Natural killer cell (primary cell): ENCODE measurements at places on chromosomes 7 and 10. TPM values are rescaled to one million over a fixed set of nuclear protein-coding genes. Genes with fewer than 3 reads are reported as not detected.

GRCh38 chr7:94170836-94171235 lies 166.7 kb upstream of the BET1 start:
- no peaks in the 10 kb centered on the region for H3K4me1 ChIP-seq
- H3K27ac ChIP-seq = no peak overlapping the region
- no peak for DNase-seq
- H3K4me3 ChIP-seq = no peak overlapping the region

GRCh38 chr7:35736725-35737124 lies 41.8 kb upstream of the HERPUD2 start:
- H3K4me3 ChIP-seq = no peak overlapping the region
- no peak for DNase-seq
- H3K36me3 ChIP-seq = no peaks in the 10 kb centered on the region
- no peaks in the 10 kb centered on the region for H3K27me3 ChIP-seq
- H3K4me1 ChIP-seq = peaks cover under 1% of the 10 kb centered on the region

GRCh38 chr7:156014201-156014600 lies 201.9 kb upstream of the SHH start:
- no peak overlapping the region for H3K4me3 ChIP-seq
- H3K4me1 ChIP-seq = no peaks in the 10 kb centered on the region
- no peaks in the 10 kb centered on the region for H3K27me3 ChIP-seq
- DNase-seq = no peak
- no peaks in the 10 kb centered on the region for H3K36me3 ChIP-seq

BAMBI gene
- 0.94 TPM for total RNA-seq

DNA sequence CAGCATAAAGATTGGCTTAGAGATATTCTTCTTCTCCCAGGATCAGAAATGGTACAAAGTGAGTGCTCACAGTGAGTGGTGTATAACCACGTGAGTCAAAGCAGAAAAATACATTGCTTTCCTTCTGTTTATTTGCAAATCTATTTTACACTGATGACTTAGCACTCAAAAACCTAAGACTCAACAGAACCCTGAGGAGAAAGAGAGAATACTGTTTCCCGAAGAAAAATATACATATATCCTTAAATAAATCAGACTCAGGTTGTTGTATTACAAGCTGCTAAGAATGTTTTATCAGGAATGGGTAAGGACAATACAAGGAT lies 48.7 kb downstream of the ODAD2 start:
- H3K27ac ChIP-seq = no peak overlapping the region
- DNase-seq = no peak
- H3K36me3 ChIP-seq = no peaks in the 10 kb centered on the region
- no peaks in the 10 kb centered on the region for H3K27me3 ChIP-seq

VGF gene
- not detected for total RNA-seq

KIF11 gene
- 1.9 TPM for total RNA-seq

GRCh38 chr10:99929360-99929759 lies 80.4 kb downstream of the DNMBP start:
- H3K36me3 ChIP-seq = no peaks in the 10 kb centered on the region
- H3K4me1 ChIP-seq = no peaks in the 10 kb centered on the region
- H3K27ac ChIP-seq = no peak overlapping the region
- no peaks in the 10 kb centered on the region for H3K27me3 ChIP-seq

GRCh38 chr10:7410862-7411670 lies at the start of gene SFMBT2:
TSS of gene SFMBT2 (minus strand) at chr10:7411034. CDS start at chr10:7381898, 29,136 bp downstream.
- no peaks in the 10 kb centered on the region for H3K36me3 ChIP-seq
- no peak within 1 kb of the TSS for H3K27ac ChIP-seq
- H3K27me3 ChIP-seq = peaks cover 13% of the 10 kb centered on the region
- peak within 1 kb of the TSS; percentile 87 for H3K4me3 ChIP-seq
- H3K4me1 ChIP-seq = peaks cover 48% of the 10 kb centered on the region

KAZALD1 gene
- not detected for total RNA-seq

WDR86 gene
- total RNA-seq = 1.6 TPM

- no peak overlapping the region for H3K27ac ChIP-seq
- H3K36me3 ChIP-seq = no peaks in the 10 kb centered on the region
- H3K4me3 ChIP-seq = no peak overlapping the region
Observed at GRCh38 chr10:24871011-24871935, 81.1 kb downstream of the PRTFDC1 start.

DNA sequence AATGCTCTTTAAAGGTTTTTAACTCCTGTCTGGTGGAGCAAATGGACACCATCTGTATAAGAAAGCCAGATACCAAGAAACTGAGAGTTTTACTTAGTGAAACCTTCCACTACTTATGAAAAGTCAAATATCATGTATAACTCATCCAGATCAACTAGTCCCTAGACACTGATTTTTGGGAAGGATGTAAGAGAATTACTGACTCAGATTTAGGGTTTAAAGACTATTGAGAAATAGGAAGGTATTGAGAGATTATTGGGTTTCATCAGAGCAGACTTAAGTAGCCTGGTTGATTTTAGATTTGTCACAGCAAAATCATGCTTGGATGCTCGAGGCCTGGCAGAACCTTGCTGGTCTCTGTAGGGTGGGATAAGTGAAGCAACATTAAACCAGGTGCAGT lies 3.1 kb downstream of the CSTF2T start:
- H3K27me3 ChIP-seq = no peaks in the 10 kb centered on the region
- H3K4me3 ChIP-seq = no peak overlapping the region
- DNase-seq = no peak
- H3K36me3 ChIP-seq = peaks cover 10% of the 10 kb centered on the region
- no peak overlapping the region for H3K27ac ChIP-seq
